Renal pelvis (tissue), 12 donors: ENCODE measurements at places on chromosomes 1 and 21.

- DNase-seq: no peak
These were observed 139.5 kb downstream of the TLR5 start for GRCh38 chr1:223003549-223003948.

DNA sequence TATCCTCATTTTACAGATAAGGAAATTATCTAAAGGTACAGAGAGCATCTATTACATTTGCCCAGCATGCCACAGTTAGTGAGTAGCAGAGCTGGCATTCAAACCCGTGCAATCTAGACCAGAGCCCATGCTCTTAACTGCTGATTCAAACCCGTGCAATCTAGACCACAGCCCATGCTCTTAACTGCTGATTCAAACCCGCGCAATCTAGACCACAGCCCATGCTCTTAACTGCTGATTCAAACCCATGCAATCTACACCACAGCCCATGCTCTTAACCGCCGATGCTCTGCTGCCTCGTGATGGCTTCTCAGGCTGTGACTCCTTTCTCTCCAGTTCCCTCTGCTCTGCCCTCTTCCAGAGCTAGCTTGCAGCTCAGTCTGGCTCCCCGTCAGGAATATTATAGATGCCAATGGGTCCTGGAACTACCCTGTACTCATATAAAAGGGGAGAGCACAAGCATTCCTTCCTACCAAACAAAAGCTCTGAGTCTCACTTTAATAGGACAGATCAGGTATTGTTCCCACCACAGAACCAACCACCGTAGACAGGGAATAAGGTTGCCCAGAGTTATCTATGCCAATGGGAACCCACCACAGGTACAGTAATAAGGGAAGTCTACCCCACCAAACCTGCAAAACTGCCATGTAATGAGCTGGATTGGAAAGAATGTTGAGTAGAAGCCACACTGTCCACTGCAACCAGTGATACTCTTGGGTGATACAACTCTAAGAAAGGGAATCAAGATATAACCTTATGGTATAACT is 78.4 kb downstream of the SMYD3 start:
- DNase-seq: no peak

DNA sequence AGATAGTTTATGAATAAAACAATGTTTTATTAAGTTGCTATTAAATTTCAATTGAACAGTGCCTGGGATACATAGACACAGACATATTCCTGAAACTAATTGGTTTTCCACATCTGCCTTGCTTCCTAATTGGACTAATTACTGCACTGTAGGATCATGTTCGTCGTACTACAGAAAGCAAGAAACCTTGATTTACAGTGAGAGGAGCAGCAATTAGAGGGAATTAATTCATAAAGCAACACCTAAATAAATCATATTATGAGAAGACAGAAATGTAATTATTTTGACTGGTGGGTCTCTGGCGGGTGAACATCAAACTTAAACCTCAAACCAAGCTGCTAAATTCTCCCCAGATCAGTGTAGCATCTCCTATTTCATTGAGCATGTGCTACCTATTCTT is 124.6 kb upstream of the CAMK1G start:
- DNase-seq: no peak

DNA sequence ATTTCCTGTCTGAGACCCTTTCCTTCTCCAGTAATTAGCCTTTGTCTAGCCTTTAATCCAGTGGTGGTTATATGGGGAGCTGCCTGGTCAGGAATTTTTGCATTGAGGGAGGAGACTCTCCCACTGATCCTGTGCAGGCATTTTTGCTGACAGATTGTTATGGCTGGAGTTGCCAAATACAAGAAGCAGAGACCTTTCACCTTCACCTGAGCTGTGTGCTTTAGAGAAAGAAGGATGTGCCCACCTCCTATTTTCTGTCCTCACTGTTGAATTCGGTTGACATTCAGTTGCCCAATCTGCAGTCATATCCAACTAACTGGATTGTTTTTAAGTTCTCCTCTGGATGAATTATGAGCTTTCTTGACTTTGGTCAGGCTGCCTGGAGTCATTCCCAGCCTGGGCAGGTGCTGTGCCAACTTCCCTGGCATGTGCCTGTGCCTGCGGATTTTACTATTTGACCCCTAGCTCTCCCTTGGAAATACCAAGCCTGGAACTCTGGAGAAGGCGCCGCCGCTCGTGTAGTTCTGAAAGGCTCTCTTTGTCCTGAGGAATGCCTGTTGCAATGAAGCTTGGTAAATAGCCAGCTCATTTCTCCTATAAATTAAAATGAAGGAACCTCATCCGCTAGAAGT is 143.9 kb downstream of the NOS1AP start:
- DNase-seq: peak; percentile 76

DNA sequence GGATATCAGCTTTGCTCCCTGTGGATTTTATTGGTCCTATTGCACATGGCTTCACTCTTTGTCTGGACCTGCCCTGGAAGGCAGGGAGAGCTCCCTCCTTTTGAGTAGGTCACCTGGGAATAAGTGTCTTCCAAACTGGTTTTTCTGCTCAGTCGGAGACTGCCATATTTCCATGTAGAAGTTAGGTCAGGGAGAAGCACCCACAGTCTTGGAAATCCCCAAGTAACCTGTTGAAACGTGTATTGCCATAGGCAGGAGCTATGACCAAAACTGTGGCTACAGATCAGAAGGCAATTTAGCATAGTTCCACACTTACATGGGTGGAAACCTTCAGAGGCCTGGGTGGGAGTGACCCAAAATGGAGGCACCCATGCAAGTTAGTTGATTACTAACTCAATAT is 3.5 kb upstream of the GNG12 start:
- DNase-seq: no peak

DNA sequence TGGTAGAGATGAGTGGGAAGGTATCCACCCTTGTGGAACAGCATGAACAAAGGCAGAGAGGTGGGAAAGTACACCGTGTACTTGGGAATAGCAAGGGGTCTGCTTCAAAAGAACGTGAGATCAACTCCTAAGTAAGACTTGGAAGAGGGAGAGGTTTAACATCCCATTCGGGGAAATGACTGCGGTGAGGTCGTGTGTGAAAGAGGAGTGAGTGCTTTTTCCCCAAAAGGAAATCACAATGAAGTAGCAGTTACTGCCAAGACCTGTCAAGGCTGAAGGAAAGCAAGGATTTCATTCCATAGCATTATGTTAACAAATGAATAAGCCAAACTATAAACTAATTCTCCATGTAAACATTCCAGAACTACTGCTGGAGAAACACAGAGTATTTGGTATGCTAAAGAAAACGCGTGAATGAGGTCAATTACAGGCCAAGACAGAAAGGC is 20.0 kb upstream of the SYDE2 start:
- DNase-seq: no peak

DNA sequence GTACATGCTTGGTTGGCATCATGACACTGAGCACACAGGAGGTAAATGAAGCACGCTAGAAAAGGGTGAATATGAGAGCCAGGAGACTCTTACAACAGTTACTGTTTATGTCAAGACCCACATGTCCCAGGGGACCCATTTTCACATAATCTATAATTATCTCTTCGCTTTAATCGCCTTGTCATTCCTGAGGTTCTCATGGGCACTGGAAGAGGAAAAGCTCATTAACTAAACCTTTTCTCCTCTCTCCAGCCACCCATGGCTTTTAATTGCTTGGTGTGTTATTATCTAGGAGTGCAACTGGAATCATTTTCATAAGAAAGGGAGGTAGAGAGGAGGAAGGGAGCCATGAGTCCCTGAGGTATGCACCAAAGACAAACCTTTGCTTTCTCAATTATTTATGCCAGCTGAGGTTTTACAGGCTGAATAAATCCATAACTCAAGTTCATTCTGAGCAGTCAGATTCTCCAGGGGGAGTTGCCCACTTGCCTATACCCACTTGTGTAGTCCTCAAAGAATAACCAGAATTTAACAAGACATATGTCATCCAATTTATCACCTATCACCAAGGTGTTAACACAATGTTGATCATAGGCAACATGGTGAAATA is 77.4 kb downstream of the ACBD6 start:
- no peak for DNase-seq

DNA sequence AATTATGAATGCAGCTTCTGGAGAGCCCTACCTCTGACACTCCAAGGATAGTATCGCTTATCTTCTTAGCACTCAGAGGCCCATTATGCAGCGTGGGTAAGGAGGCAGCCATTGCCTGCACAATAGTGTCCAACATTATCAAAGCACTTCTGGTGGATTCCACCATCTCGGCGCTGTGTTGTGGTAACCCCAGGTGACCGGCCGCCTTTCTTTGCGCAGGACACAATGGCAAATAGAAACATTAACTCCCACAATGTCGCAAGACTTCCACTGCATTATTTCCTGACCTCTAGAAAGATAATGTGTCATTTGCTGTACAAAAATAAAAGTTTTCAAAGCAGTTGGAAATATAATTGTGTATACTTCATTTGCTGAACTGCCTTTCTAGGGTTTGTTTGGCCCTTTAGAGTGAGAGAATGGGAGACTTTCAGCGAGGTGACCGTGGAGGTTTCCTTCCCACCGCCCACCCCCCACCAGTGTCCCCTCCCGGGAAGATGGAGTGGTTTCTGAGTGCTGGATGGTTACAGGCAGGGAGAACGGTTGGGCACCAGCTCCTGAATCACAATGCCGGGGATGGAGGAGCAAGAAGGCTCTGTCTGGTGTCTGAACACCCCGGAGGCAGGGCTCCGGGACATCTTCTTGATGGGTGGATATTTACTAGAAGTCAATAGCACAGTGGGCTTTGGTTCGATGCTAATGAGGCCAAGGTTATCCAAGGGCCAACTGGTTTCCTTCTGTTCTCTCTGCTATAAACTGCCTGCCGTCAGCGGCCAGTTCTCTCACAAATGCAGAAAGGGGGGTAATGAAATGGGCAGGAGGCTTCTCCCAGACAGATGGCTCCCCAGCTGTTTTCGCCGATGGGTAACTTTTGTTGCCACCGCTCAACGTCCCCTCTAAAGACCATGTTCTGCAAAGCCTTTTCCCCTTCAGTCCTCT is 215.4 kb upstream of the PROX1 start:
- DNase-seq: no peak

GRCh38 chr1:157091186-157091585 is 8.4 kb downstream of the ETV3L start:
- no peak for DNase-seq

- no peak for DNase-seq
These were observed 4.9 kb downstream of the INTS11 start for GRCh38 chr1:1319646-1319941.

DNA sequence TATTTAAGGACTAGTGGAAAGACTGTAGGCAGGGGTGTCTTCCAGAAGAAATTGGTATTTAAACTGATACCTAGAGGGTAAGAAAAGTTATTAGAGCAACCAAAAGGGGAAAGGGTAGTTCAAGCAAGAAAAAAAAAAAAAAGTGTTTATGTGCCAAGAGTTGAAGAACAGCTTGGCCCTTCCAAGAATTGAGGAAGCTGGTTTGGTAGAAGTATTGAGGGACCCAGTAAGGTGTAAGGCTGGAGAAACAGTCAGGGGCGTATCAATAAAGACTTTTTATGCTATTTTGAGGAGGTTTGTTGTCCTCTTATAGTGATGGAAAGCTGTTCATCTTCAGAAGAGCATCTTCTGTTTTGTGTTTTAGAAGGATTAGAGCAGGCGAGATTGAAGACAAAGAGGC is 108.3 kb downstream of the PTPRC start:
- no peak for DNase-seq

DNA sequence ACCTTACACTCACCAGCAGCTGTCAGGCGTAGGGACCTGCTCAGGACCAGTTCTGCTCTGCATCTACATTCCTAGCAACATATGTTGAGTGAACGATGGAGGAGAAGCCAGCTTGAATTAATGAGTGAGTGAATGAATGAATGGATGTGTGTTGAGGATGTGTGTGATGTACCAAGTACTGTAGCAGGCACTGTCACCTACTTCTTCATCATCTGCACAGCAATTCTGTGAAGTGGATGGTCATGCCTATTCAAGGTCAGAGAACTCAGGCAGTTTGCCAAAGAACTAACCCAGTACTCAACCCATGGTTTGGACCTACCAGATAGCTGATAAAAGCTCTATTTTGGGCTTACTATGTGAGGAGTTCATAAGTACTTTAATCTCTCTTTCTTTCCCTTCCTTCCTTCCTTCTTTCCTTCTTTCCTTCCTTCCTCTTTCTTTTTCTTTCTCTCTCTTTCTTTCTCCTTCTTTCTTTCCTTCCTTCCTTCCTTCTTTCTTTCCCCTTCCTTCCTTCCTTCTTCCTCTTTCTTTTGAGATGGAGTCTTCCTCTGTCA is 56.9 kb downstream of the ATP1A1 start:
- DNase-seq: no peak

DNA sequence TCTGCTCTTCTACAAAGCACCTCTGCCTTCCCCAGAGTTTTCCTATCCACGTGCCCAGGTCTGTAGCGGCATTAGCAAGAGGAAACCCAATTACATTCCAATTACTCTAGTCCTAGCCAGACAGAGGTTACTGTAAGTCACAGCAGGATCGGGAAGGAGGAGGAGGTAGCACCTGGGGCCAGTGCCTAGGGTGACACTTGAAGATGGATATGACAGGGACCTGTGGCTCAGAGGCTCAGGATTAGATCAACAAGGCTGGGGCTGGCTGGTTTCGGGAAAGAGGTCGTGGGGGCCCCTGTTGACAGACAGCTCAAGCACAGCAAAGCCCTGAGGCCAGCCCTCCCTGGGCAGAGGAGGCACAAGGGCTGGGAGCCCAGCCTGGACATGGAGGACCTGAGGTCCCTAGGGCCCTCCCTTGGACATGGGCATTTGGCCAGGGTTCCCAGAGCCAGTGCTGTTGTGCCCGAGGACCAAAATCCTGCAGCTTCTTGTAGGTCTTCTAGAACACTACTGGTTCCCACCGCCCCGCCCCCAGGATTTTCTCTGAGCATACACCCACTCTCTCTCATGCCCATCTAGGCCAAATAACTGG is 3.0 kb upstream of the HCRTR1 start:
- no peak for DNase-seq

DNA sequence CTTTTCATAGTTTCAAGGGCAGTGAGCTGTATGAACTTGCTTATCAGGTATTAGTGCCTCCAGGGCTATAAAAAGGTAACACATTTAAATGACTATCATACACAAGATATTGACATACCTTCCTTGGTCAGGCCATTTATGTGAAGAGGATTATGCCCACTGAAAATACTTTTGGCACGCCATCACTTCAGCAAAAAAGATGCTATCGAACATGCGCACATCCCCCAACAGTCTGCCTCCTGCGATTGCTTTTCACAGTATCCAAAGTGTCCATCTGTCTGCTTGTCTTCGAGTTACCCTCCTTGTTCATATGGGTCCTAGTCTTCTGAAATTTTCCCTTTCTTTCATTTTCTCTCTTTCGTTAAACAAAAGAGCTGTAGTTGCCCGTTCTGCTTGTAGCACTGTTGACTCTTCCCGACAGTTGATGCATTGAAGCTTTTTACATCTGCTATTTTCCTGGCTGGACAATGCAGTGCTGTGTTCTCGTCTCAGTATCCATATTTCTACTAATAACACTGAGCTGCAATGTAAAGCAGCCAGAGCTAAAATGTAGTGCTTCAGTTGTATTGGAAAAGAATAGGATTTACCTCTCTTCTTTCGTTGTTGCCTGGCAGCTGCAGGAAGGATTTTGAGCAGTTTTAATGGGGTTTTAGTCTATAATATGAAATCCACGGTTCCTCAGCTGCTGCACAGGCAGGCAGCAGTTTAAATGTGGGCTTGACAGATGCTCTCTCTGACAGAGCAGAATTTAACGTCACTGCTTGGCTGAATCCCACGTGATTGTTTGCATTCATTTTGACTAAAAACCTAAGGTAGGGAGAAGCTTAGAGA is at the start of gene B3GALT2:
Gene B3GALT2, minus strand, starts transcription at position 713 of the 831 bp plus-strand sequence. CDS start 5,051 bp downstream, outside the sequence.
- DNase-seq: peak; percentile 63

- DNase-seq: no peak
These were observed 424.6 kb upstream of the PTBP2 start for GRCh38 chr1:96296991-96297390.

- no peak for DNase-seq
These were observed 57.9 kb upstream of the IRF2BP2 start for GRCh38 chr1:234667600-234668576.
